ENCODE measurements at places on chromosomes 7 and 10. TPM values are rescaled to one million over a fixed set of nuclear protein-coding genes. Genes with fewer than 3 reads are reported as not detected.

The CCL26 gene
- 19.5 TPM for total RNA-seq

The CTNNA3 gene
- 4.0 TPM for total RNA-seq

The PON1 gene
- total RNA-seq, result 0.26 TPM

The FAM25A gene
- total RNA-seq, result not detected

The PIP gene
- total RNA-seq, result not detected

Measured in WTC11 (cell line).